ENCODE measurements at places on chromosomes 4 and X.

DNA sequence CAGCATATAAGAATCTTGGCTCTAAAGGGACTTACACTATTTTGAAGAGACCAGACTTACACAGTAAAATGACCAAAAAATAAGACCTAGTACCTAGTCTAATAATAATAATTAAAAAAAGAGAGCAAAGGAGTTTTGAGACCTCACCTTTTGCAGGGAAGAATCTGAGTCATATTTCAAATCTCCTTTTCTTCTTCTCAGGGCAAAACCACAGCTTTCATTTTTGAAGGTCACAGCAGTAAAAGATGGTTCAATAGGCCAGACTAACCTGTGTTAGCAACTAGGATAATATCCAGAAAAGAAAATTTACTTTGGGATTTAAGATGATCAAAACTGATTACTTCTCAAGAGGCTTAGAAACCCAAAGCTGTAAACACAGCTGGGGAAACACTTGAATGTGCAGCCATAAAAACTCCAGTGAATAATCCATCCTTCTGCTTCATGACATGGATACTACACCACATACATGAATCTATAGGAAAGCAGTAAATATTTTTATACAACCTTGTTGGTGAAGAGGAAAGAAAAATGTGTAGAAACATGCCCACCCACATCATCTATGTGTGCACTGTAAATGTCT, 25.9 kb upstream of the LNX1 start:
- DNase-seq: no peak

- no peak for DNase-seq
These were observed 98.0 kb downstream of the NHS start for GRCh38 chrX:17473021-17473420.

DNA sequence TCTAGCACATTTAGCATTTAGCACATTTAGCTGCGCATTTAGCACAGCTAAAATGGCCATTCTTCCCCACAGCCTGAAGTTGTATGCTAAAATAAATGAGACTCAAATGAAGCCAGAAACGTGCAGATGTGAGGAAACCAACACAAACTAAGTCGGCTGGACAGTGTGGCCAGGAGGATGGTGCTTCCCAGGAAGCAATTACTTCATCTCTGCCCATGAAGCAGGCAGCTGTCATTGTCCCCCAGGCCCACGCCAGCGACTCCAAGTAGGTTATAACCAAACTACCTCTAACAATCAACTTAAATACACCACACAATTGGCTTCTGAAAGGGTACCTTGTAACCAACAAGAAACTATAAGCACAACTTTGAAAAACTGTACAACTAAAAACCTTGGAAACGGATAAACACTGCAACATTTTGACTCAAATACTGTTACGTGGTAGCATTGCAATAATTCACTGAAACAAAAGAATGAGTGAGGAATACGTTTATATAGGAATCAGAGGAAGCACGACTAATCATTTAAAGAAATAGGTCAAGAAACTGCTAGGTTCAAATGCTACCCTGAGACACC, 39.2 kb downstream of the AFAP1 start:
- no peak for DNase-seq

- no peak for DNase-seq
These were observed 651.6 kb upstream of the PITX2 start for GRCh38 chr4:111274486-111274885.

GRCh38 chrX:64739792-64740378, 236.4 kb downstream of the ZC4H2 start:
- no peak for DNase-seq

DNA sequence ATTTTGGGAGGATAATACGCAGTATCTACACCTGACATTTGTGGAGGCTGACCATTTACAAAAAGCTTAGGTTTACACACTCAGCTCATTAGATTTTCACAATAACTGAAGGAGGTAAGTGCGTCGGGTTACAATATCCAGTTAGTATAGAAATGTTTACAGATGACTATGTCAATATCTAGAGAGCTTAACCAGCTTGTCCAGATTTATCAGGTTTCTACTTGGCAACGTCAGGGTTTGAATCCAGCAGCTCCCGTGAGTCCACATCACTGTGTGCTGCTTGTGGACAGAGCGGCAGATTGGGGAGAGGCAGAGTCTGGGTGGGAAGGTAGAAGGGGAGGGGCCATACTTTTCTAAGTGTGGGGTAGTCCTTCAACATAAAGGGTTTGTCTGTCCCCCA, 28.3 kb downstream of the ARHGAP10 start:
- DNase-seq: no peak

- no peak for DNase-seq
These were observed 16.0 kb downstream of the RTL3 start for GRCh38 chrX:78643096-78643495.

GRCh38 chr4:11441194-11441556, 12.5 kb upstream of the HS3ST1 start:
- no peak for DNase-seq

- no peak for DNase-seq
These were observed 390.9 kb downstream of the FAT4 start for GRCh38 chr4:125705681-125706080.

DNA sequence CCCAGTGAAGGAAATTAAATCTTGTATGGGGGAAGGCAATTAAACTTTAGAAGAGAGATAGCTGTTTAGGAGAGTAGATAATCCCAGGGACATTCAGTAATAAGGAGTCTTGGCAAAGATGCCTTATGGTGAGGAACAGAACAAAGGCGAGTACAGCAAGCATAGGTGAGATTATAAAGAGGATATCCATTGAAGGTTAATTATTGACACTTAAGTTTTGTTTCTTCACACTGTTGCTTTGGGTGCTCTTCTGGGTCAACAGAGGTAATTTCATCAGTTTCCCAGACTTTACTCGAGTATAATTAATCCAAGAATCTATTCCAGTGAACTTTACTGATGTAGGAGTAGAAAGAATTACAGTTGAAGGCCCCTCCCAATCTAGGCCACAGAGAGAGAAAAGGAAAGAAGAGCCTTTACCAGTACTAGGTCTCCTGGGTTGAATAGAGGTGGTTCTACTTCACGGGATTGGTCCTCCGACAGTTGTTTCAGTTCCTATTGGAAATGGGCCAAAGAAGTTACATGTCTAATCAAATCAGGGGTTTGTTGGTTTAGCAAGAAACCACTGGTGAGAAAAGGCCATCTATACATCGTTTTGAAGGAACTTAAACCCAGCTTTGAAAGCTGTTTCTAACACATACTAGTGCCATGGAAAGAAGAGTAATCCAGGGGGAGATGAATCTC, 27.2 kb downstream of the EPGN start:
- DNase-seq: no peak

- no peak for DNase-seq
These were observed 36.7 kb downstream of the FGFRL1 start for GRCh38 chr4:1047976-1048772.

GRCh38 chrX:49282647-49283011, 13.0 kb downstream of the PPP1R3F start:
- peak; percentile 15 for DNase-seq

GRCh38 chr4:175983636-175984035, 82.0 kb upstream of the WDR17 start:
- no peak for DNase-seq

DNA sequence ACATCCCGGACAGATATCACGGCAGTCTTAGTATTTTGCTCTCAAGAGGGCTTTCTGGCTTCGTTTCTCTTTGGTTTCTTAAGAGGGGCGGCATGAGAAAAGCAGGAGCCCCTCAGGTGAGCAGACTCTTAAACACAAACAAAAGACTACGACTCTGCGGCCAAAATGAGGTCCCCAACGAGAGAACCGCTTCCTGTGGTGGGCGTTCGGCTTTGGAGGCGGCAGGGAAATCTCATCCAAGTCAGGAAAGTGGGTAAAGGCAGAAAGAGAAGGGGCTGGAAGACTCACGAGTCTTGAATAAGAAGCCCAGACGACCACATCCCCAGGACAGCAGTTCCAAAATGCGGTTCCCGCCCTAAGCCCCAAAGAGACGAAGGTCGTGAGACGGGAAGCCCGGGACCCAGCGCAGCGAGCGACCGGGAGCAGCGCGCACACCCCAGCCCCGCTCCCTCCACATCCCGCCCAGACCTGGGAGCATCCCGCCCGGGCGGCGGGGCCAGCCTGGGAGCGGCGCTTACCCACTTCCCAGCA, 409 bp downstream of the UGDH start:
- no peak for DNase-seq

DNA sequence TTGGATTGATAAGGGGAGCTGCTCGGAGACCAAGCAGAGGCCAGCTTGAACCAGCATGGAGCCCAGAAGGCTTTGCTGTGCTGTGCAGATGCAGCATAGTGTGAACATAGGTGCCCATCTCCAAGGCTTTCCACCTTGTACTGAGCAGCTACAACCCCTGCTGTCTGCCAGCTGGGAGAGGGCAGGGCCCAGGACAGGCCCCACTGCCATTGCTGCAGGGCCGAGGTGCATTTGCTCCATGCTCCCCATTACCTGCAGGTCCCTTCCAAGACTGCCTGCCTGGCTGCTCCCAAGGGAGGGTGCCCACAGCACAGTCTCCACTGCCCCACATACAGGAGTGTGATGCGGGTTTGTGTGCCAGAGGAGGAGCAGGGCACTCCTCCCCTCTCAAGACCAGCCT, 1016.0 kb upstream of the INTU start:
- no peak for DNase-seq
